T-helper 9 cell (primary cell): ENCODE measurements at places on chromosomes 2 and 18.

DNA sequence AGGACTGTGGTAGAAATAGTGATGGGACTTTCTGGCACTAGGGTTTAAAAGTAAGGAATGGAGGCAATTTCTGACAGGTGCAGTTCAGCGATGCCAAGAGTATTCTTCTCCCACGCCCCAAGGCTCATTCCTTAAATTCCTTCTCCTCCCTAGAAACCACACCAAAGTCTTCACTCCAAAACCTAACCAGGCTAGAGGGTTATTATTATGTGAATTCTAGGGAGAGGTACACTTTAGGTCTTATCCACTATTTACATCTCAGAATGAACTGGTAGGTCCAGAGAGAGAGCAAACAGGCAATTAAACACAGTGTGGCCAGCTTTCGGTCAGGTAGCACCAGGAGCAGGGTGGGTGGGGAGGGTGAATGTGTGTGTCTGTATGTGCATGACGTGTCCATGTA lies 11.4 kb downstream of the IL1F10 start:
- no peak for DNase-seq

DNA sequence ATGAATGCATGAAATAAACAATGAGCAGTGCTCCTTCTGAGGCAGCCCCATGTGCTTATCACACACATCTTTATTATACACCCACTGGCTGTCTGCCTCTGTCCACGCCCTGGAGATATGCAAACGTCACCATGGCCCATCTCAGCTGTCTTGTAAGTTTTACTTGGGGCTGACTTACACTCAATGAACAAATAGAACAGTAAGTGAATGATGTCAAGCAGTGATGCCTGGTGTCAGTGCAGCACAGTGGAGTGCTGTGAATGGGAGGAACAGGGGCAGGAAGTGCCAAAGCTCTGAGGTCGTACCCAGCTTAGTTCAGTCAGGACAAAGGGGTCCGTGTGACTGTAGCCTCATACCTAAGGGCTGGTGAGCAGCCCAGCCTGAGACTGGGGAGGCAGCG lies 659.5 kb upstream of the HS6ST1 start:
- DNase-seq: no peak

DNA sequence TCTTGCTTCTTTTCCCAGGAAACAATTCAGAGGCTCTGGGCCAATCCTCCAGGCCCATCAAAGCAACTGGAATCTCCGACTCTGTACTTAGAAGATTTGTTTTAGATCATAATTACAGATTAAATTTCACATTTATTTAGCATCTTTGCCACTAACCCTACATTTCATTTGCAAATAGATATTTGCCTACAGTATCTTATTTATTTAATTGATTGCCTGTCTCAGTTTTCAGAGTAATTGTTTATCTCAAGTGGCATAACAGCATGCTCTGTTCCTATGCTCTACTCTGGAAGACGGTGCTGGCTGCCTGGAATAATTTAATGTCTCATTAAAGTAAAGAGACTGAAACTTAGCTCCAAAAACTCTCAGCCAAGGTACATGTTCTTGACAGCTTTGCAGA lies 213.4 kb downstream of the HNMT start:
- no peak for DNase-seq

DNA sequence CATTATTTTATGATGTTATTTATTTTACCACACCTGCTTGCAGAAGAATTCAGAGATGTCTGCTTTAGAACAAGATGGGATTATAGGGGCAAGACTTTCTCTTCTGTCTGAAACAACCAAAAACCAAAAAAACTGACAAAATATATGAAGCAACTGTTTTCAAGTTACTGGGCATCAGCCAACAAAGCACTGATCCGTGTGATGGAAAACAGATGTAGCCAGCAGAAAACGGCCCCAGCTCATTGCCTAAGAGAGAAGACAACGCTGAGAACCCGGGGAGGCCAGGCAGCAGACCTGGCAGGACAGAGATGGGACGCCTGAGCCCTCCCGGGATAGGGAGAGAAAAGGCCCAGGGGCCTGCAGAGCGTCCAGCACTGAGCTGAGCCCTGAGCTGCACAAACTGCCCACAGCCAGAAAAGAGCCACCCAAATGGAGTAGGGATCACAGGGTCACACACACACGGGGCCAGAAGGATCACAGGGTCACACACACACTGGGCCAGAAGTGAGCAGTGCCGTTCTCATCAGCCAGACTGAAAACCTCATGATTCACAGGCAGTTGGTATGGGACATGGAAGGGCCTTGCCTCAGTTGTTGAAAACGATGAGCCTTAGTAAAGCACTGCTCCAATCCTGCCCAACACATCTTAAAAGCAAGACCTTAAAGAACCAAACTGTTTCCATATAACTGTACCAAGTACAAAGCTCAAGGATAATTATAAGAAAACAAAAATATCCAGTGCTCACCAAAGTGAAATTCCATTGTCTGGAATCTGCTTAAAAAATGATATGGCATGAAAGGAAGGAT lies 12.1 kb downstream of the PXDN start:
- no peak for DNase-seq

- no peak for DNase-seq
These were observed 73.3 kb downstream of the SH3BP4 start for GRCh38 chr2:235024931-235025773.

DNA sequence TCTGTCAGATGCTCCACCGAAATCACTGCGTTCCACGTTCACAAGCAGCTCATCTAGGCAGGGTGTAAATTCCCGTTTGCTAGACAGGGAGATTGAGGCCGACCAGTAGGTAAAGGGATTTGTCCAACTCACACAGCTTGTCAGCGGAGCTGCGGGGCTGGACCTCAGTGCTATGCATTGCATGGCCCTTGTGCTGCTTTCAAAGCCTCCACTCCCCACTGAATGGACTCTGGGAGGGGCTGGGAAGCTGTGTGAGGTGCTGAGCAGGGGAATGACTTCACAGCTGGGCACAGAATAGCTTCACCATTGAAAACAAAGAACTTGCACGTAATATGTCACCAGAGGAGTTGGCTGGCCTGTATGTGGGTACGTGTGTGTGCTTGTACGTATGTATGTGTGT lies 21.4 kb downstream of the CELF4 start:
- DNase-seq: no peak

- DNase-seq: peak; percentile 2
These were observed 67.5 kb downstream of the TANC1 start for GRCh38 chr2:159035790-159036411.

GRCh38 chr2:137644731-137645130 lies 319.5 kb upstream of the HNMT start:
- no peak for DNase-seq

GRCh38 chr18:71443706-71444480 lies 1100.2 kb downstream of the CBLN2 start:
- no peak for DNase-seq

DNA sequence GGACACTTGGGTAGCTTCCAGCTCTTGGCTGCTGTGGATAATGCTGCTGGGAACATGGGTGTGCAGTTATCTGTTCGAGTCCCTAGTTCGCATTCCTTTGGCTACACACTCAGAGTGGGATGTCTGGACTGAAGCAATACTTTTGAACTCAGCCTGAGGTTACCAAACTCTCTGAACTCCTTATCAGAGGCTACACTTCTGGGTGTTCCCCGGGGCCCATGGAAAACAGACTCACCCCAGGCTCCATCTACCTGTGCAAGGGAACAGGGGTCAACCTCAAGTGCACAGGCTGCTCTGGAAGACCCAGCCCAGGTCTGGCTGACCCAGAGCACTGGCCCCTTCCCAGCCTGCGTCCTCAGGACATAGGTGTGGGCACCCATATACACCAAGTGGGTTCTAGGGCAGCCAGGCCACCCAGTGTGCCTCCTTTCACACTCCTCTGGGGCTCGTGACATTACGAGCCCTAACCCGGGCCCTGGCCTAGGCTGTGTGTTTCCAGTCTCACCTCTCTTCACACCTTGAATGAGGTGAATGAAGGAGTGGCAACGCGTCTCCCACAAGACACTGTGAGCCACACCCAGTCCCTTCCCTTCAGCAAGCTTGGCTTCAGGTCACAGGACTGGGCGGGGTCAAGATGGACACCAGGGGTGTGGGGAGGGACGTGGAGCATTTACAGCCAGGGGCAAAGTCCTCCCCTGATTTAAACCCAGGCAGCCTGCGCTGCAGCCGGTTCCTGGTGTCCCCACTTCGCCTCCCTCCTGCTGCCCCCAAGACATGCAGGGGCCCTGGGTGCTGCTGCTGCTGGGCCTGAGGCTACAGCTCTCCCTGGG lies at the start of gene ALPI:
Gene ALPI, plus strand, starts transcription at position 728 of the 830 bp plus-strand sequence. Its CDS starts 47 bp downstream, at position 775.
- DNase-seq: no peak

GRCh38 chr2:174112073-174112472 lies 136.3 kb downstream of the OLA1 start:
- DNase-seq: no peak
